ENCODE measurements at places on chromosomes 16 and 17. TPM values are rescaled to one million over a fixed set of nuclear protein-coding genes. Genes with fewer than 3 reads are reported as not detected.

DNA sequence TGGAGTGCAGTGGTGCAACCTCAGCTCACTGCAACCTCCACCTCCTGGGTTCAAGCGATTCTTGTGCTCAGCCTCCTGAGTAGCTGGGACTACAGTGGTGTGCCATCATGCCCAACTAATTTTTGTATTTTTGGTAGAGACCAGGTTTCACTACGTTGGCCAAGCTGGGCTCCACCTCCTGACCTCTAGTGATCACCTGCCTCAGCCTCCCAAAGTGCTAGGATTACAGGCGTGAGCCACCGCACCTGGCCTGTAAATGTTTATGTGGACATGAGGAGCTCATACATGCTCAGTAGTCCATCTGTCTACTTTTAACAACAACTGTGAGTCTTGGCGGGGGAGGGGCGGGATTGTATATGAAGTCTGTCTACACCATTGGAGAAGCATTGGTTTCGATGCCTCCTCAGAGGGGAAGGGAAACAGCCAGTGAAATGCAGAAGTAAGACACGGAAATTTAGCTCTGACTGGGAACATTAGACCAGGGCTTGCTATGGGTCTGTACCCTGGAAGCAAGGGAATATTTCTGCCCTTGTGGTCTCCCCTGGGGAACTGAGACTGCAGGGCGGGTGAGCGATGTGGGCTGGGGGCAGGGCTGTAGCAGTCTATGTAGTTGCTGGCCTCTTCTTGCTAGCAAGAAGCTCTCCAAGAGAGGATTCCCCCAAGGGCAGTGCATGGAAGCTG, 9.3 kb downstream of the NUBP1 start:
- DNase-seq = no peak

Gene MEIOB
- total RNA-seq = 105 TPM

Gene SDK2
- total RNA-seq = 0.10 TPM

DNA sequence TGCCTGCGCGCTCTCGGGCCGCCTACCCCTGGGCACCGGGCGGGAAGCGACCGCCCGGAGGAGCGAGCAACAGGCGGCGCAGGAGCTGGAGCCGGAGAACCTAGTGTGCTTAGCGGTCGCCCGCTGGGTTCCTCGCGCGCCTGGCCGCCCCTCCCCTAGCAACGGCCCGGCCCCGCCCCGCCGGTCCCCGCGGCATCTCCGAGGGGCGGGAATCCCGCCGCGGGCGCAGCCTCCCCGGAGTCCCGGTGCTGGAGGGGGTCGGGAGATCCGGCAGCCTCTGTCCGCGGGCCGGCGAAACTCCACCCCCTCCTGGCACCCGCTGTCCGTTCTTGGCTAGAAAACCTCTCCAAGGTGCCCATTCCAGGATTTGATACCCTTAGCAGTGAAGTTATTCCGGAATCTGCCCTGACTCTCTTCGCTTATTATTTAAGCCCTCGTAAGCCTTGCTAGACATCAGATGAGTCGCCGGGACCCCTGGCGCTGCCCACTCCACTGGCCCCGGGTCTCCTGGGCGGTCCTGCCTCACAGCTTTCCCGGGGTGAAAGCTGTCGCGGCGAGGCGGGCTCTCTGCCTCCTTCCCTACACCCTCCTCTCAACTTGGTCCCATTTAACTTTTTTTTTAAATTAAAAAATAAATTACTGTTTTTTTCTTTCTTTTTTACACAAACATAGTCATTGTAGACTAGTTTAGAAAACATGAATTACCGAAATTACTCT, at the start of gene RPRML:
RPRML (minus strand) TSS at position 107 of the 717 bp plus-strand sequence. CDS start 246 bp downstream, outside the sequence.
- peak; percentile 47 for DNase-seq

DNA sequence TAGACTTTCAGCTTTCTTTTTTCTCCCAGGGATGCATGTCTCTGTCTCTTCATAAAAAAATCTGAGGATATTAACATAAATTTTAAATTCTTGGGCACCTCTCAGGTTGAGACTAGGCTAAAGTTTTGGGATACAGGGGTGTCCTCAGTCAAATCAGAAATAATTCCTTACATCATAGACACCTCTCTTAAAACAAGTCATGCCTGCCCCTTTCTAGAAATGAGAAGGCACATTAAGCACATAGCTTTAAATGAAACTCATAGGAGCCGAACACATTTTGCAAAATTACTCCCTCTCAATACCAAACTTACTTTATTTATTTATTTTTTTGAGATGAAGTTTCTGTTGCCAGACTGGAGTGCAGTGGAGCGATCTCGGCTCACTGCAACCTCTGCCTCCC, 67.3 kb upstream of the BCAR1 start:
- DNase-seq = no peak

DNA sequence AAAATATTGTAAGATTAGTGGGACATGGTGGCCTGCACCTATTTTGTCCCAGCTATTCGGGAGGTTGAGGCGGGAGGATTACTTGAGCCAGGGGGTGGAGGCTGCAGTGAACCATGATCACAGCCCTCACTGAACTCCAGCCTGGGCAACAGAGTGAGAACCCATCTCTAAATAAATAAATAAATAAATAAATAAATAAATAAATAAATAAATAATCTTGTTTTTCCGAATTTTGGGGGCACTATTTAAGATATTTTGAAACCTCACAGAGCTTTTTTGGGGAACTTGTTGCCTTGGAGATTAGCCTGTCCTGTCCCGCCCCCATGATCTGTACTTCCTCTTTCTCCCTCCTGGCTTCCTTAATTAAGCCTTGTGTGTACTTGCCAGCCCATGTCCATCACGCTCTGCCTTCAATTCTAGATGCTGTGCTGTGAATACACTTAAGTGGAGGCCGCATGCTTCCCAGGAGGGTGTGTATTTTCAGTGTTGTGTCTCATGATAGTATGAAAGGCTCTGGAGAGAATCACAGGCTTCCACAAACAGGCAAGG, 4.4 kb downstream of the LGALS9 start:
- no peak for DNase-seq

DNA sequence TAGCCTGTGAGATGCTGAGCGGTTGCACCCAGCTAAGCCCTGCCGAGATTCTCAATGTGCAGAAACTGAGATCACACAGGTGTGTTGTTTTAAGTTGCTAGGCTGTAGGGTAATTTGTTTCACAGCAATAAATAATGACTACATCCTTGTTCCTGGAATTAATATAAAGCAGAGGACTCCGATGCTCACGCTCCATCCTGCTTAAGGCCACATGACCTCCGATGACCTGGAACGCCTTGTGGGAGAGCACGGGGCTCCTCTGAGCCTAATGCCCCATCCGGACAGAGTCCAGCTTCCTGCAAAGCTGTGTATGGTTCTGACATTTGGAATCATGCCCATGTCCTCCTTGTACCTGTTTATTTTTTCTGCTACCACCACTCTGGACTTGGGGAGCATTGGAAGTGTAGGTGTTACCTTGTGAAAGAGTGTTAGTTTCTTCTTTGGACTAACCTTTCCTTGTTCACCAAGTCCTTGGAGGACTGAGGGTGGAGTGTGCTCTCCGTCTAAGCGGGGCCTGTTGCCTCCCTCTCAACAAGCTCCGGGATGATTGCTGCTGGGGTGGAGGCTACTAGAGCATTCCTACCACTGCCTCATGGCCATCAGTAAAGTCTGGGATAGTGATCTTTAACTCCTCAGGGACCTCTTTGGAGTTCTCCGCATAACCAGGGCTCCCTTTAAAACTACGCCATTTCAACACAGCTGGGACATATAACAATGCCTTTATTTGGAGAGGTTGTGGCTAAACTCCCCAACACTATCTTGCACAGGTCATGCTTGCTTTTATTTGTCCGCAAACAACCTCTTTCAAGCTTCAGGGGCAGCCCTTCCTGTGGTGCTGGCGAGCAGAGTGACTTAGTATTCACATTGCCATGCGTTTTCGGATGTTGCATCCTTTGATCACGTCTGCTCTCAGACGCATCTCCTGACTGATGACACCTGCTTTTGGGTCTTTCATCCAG, 125.4 kb downstream of the IRX3 start:
- DNase-seq = no peak

DNA sequence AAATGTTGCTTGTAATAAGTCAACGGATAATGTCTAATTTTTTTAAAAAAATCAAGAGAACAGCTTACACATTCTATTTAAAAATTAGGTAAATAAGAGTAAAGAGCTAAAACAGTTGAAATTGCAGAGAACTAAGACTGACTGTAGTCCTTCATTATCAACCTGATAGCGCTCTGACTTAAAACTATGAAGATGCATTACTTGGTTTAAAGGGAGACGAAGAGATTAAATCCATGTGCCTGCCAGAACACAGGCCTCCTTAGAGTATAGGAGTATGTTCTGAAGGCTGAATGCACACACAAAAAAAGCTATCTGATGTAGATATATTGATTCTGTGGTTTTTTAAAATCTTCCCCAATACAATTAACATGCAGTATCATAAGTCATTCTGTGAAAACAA, 28.5 kb downstream of the GLG1 start:
- DNase-seq = no peak

- DNase-seq = no peak
Observed at GRCh38 chr16:86835982-86836381, 257.6 kb downstream of the FOXL1 start.

Gene TMEM132E
- total RNA-seq = not detected

DNA sequence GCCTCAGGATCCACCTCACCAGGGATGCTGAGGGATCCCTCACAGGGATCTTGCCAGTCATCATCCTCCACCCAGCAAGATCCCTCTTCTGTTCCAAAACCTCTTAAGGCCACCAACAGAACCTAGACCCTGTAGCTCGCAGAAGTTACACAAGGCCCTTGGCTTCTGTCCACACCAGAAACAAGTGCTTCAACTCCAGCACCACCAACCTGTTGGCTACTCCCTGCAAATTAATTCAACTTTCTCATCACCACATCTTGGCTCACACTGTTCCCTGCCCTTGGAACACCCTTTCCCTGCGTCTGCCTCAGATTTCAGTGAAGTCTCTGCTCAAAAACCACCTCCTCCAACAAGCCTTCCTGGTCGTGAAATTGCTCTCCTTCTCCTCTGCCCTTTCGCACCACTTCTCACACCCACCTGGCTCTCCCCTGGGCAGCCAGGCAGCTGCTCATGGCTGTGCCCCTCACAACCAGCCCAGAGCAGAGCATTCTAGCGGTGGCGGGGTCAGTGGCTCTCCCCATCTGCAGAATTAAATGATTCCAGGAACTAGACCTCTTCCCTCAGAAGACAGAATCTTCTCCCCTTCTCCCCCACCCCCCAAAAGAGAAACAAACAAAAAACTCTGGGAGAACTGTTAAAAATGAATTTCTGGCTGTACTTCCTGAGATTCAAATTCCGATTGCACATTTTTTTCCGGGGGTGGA, 1.8 kb downstream of the PLLP start:
- DNase-seq = no peak

DNA sequence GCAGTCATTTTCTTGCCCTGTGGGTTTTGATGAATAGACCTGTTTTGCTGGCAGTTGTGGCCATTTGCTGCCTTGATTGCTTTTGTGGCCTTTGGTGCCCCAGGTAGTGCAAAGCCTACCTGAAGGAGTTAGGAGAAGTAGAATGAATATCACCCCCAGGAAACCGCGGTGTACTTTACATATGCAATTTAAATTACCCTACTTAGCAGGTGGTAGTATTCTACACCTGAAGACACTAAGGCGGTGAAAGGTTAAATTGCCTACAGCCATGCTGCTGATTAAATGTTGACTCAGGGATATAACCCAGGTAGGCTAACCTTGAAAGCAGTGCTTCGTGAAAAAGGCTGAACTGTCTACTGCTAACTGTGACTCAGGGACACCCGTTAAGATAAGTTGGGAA, 27.2 kb upstream of the WWOX start:
- DNase-seq = no peak

- no peak for DNase-seq
Observed at GRCh38 chr16:53913920-53914319, 210.0 kb downstream of the FTO start.

Gene CDRT15L2
- not detected for total RNA-seq

DNA sequence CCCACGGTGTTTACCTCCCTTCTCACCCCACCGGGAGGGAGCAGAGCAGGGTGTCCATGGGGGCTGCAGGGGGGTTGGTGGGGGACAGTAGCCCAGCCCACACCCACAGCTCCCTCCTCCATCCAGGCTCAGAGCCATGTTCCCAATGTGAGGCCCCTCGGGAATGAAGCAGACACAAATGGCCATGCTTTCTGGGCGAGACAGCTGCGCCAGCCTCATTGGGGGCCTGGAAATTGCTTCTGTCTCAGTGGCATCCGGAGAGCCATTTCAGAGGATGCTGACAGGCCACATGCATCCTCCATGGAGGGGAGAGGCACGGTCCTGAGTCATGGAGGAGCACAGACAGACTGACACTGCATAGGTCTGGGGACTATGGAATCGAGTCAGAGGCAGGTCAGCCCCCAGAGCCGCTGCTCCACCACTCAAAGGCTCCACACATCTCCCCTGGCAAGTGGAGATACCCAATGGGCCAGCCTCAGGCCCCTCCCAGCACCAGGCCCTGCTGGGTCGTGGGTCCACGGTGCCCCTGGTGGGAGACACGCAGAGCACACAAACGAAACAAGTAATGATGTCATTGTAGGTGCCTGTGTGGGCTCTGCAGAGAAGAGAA, 59.6 kb upstream of the ENPP7 start:
- no peak for DNase-seq

- no peak for DNase-seq
Observed at GRCh38 chr17:17934806-17935205, 37.4 kb downstream of the TOM1L2 start.

- peak; percentile 17 for DNase-seq
Observed at GRCh38 chr17:68133346-68134045, 98.0 kb downstream of the KPNA2 start.

DNA sequence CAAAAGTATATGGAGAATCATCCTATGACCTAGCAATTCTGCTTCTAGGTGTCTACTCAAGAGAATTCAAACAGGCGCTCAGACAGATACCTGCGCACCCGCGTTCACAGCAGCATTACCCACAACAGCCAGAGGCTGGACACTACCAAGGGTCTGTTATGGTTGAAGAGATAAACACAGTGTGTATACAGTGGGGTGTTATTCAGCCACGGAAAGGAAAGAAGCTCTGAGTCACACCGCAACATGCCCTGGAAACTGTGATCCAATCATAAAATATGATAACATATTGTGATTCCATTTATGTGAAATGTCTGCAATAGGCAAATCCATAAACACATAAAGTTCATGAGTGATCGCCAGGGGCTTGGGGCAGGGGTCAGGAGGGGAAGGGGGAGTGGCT, 18.0 kb upstream of the JPH3 start:
- no peak for DNase-seq

- no peak for DNase-seq
Observed at GRCh38 chr17:34861864-34862263, 99.4 kb downstream of the CCT6B start.

Gene SRCIN1
- 12.4 TPM for total RNA-seq

GRCh38 chr17:50575581-50576210, 15.2 kb downstream of the CACNA1G start:
- no peak for DNase-seq

- no peak for DNase-seq
Observed at GRCh38 chr16:27324851-27325301, 11.1 kb downstream of the IL4R start.

Measured in G401 (cell line).